ENCODE measurements at places on chromosomes 2 and 18.

GRCh38 chr2:189393440-189394111, 47.7 kb upstream of the WDR75 start:
- no peak for DNase-seq

GRCh38 chr18:8911408-8912340, 190.8 kb upstream of the NDUFV2 start:
- DNase-seq, result no peak

GRCh38 chr2:29224693-29225551, 109.7 kb downstream of the CLIP4 start:
- no peak for DNase-seq

- DNase-seq, result no peak
These were observed 38.8 kb downstream of the INHBB start for GRCh38 chr2:120384486-120385354.

DNA sequence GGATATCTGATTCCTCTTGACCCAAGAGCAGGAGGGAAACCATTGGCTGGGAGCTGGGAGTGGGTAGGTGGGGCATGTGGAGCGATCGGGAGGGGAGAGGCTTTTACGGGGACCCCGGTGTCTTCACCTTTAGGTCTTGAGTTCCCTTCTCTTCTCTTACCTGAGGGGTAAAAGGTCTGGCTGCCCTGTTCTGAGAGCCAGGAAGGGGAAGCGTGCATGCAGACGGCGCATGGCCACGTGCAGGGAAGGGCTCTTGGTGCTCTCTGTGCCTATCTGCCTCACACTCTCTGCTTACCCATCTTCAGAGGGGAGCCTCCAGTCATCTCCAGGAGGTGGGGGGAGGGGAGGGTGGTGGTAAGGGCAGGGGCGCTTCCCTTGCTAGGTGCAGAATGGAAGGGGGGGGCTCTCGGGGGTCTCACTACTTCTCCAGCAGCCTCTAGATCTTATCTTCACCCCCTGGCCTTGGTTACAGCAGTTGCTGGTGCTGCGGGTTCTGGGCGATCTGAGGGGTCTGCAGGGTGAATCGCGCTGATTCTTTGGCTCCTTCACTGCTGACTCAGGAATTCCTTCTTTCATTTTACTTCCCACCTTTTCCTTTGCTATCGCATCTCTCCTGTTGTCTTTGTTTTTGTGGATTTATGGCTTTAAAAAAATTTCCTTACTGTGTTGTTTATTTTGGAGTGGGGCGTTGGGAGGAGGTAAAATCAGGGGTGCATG, 225.8 kb upstream of the HS6ST1 start:
- no peak for DNase-seq

DNA sequence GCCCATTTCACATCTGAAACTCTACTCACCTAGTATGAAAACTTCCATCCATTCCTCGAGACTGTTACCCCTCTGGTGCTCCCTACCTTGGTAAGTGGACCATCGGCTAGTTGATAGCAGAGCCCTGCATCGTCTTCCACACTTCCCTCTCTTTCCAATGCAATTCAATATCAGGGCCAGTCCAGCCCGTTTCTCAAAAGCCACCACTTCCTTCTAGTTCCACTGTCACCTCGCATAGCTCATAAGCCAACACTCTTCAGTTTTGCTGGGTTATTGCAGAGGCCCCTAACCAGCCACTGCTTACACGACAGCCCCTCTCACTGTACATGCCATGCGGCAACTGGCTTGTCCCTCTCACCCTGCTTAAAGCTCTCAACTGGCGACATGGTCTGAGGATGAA, 10.2 kb upstream of the ZNF407 start:
- no peak for DNase-seq

DNA sequence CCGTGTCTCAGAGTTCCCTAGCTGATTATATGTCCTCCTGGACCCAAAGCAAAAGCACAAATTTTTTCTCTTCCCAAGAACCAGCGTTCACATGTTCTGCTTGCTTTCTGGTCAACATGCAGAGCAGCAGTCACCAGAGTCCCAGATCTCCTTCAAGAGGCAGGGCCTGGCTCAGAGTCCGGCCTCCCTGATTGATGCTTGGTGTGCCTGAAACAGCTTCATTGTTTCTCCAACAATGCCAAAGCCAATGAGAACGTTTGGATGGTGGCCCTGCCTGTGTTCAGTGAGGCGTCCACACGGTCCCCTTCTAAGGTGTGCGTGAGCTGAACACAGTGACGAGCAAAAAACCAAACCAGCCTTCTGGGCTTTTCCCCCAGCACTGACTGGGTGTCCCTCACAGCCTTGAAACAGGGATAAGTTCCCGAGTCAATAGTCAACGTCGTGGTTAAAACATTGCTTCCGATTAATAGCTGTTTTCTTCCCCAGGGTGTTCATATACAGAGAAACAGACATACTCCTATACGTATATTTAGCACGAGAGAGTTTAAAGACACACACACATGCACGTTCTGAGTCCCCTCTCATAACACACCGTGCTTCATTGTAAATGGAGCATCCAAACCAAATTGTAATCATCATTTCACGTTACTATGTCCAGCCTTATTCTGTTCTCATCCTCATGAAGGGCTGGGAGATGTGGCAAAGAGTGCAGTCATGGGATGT, 19.3 kb upstream of the POU3F3 start:
- DNase-seq, result no peak

GRCh38 chr18:9017167-9017904, 85.2 kb upstream of the NDUFV2 start:
- DNase-seq, result no peak

- DNase-seq, result no peak
These were observed 42.5 kb upstream of the ATP8B1 start for GRCh38 chr18:57845605-57846074.

- peak; percentile 54 for DNase-seq
These were observed 311.1 kb downstream of the NRXN1 start for GRCh38 chr2:50720697-50721315.

- DNase-seq, result no peak
These were observed 173.5 kb downstream of the CDH2 start for GRCh38 chr18:28003451-28003850.

DNA sequence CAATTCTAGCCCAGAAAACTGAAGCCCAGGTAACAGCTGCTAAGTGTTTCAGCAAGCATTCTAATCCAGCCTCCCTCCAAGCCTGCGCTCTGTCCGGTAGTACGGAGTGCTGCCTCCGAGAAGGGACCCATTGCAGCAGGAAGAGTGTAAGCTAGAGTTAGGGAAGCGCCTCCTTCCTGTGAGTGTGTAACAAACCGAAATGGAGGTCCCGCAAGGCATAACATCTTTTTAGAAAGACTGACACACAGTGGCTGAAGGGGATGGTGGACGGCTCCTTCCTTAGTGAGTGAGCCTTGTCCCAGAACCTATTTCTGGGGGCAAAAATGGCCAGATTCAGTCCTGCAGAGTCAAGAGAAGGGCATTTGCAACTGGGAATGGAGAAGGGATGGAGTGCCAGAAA, 12.2 kb downstream of the PKDCC start:
- DNase-seq, result no peak

GRCh38 chr2:159736048-159736447, 23.7 kb downstream of the MARCHF7 start:
- DNase-seq, result no peak

DNA sequence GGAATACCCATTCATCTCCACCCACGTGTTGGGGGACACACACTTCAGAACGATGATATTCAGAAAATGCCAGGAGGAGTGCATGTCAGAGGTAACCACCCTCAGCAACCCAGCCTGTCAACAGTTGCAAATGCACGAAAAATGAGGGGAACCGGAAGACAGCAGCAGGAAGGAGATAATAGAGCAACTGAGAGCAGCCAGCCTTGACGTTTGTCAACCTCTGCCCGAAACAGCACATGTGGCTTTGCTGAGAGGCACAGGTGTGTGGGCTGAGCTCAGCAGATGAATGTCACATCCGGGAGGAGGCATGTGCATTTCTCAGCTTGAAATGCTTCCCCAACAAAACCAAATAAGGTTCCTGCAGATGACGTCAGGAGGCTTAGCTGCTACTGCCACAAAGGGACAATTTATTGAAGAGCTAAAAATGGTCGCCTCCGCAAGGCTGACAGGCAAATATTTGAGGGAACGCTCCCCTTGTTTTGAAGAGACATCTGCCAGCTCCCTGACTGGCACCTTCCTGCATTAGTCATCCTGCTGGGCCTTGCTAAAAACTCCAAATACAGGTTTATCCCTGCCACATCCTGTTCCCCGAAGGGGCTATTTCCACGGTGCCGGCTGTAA, 419.0 kb downstream of the NBAS start:
- DNase-seq, result peak; percentile 88

GRCh38 chr2:224109751-224110150, 70.7 kb upstream of the SERPINE2 start:
- DNase-seq, result no peak

DNA sequence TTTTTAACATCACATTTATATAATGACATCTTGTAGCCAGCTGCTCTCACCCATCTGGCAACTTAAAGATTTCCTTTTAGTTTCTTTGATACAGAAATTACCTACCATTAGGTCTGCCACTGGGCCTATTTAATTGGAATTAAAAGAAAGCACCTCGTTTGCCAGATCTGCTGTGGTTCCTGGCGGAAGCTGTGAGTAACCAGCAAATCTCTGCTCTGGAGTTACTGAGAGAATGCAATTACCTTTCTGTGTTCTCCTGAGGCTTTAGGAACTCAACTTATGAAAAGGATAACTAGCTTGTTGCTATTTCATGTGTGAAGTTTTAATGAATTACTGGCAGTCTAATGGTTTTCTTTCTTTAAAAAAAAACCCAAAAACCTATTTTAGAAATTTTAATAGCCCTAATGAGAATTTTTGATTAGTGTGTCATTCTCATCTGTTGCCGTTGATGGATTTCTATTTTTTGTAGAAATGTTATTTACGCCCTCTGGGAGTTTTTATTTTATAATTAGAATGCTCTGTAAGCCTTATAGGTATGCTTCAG, 69.7 kb upstream of the LYPD6B start:
- DNase-seq, result no peak

DNA sequence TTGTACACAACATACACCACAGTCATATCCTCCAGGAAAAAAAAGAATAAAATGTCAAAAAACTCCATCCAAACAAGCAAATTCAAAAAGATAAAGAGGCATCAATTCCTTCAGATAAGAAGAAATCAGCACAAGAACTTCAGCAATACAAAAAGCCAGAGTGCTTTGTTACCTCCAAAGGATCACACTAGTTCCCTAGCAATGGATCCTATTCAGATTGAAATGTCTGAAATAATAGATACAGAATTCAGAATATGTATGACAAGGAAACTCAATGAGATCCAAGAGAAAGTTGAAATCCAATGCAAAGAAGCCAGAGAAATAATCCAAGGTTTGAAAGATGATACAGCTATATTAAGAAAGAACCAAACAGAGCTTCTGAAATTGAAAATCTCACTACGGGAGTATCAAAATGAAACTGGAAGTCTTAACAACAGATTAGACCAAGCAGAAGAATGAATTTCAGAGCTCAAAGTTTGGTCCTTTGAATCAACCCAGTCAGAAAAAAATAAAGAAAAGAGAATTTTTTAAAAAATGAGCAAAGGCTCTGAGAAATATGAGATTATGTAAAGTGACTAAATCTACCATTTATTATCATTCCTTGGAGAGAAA, 80.6 kb downstream of the TRABD2A start:
- DNase-seq, result no peak

- DNase-seq, result peak; percentile 51
These were observed 86.6 kb downstream of the TMEM182 start for GRCh38 chr2:102848366-102848839.

DNA sequence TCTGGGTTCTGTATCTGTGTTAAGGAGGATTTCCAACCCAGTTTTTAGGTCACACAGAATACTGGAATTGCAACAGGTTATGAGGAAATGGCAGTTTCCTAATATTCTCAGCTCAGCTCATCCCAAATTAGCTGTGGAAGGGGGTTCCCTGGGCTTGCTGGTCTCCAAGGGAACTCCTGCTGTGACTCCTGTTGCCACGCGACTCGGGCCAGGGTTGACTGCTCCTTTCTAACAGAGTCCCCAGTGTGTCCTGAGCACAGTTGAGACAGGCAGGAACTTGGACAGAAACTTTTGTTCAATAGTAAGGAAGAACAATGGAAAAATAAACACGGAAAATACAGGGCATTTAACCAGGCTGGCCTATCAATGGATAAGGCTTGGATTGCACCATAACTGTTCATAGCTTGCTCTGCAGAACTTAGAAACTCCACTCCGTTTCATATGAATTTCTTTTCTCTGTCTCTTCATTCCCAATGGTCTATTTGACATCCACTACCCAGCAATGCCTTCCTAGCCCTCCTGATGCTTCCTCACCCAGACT, 3.8 kb upstream of the ROCK2 start:
- no peak for DNase-seq

DNA sequence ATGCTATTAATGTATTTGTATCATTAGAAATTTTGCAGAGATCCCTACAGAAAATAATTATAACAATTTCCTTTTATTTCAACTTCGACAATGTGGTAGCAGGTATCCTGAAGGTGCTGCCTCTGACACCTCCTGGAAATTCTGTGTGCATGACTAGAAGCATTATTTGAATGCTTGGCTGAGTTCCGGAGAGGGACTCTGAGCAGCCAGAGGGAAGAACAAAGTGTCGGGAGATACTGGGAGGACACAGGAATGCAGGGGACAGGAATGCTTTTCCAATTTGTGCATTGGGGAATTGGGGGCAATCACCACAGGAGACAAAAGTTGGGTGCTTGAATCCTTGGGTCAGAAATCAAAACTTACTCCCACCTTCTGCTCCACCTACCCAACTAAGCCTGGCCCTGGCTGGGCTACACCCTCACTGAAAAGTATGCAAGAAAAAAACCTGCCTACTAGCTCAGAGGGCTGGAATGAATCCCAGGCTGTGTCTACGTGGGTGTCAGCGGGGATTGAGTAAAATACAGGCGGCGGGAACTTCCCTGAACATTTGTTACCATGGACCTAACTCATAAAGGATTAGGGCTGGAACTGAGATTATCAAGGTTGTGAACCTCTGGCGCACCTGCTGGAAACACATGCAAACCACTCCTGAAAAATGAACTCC, 299.3 kb downstream of the SOX11 start:
- no peak for DNase-seq

GRCh38 chr2:158719403-158719802, 75.7 kb upstream of the DAPL1 start:
- DNase-seq, result no peak

DNA sequence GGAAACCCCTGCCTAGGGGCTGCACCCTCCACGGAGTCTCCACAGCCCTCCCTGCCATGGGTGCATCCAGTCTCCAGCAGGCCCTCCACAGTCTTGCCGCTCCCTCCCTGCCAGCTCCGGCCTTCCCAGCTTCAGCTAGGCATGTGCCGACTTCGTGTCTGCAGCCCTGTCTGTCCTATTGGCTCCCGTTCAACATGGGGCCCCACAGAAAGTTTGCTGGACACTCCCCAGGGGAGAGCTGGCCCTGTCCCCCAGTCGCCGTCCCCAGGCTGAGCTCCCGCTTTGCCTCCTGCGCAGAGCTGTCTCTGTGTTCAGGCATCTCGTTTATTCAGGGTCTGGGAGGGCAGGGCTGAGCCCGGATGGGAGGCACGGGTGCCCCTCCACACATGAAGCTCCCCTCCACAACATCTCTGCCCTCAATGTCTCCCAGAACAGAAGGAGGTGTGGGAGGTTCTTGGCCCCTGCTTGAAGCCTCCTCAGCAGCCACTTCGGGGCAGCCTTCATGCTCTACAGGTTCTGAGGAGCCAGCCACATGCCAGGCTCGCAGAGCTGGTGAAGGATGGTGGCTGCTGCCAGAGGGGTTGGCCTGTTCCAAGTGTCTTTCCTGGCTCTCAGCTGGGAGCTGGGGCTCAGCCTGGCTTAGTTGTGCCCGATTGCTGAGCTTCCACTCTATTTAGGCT, 120.1 kb upstream of the PXDN start:
- no peak for DNase-seq

- DNase-seq, result no peak
These were observed 233.2 kb downstream of the ACKR3 start for GRCh38 chr2:236802862-236803261.

GRCh38 chr2:43100883-43101662, 125.3 kb downstream of the ZFP36L2 start:
- DNase-seq, result no peak
